ENCODE measurements at places on chromosomes 1 and 21.

DNA sequence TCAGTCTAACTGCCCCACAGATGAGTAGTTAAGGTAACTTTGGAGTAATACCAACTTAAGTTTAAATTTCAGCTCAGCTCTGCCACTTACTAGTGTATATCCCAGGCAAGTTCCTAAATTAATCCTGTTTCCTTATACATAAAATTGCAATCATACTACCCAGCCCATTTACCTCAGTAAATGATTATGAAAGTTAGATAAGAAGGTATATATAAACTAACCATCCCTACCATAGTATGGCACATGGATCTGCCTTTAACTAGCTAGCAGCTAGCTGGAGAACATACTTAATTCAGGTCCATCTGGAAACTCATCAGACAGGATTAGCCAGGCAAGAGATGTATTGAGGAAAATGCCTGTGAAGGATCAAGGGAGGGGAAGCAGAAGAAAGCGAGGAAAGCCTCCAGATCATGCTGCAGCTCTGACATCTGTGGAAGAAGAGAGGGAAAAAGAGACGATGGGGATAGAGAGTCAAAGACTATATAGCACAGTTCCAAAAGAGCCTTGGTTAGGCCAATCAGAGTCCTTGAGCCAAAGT lies 8.0 kb upstream of the JAK1 start:
- no peak for DNase-seq

- no peak for DNase-seq
These were observed 4.2 kb downstream of the ST6GALNAC5 start for GRCh38 chr1:76871355-76871974.

- DNase-seq: peak; percentile 15
These were observed 10.2 kb upstream of the CAMK2N1 start for GRCh38 chr1:20496241-20496661.

- DNase-seq: no peak
These were observed 31.0 kb upstream of the MTMR11 start for GRCh38 chr1:149967646-149968045.

DNA sequence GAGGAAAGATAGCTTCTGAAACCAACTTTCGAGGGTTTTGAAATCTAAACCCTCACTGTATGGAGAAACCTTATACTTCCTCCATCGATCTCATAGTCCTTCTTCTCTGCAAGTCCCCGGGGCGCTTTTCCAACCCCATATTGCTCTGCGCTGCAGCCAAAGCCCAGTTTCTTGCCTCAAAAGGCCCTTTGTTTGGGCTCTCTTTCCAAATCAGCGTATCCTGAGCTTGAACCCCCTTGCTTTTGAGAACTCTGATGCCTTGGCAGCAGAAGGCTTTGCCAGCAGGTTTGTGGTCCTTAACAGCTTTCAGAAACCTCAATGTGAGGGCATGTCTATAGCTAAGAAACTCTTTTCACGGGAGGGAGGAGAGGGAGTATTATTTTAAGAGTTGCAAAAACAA lies 21.6 kb downstream of the PLPP3 start:
- no peak for DNase-seq

DNA sequence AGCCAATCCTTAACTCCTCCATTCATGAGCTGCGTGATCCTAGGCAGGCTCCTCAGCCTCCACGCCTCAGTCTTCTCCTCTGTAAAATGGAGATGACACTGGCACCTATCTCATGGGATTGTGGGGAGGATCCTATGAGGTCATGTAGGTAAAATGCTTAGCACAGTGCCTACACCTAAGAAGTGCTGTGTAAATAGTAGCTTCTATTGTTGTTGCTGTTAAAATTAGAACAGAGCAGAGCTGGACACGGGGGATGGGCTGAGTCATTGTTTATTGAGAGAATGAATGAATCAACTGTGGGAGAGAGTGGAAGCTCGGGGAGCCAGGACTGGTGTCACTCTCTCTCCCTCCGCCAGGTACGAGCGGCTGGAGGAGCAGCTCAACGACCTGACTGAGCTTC lies 43.0 kb downstream of the TMCC2 start:
- DNase-seq: no peak

GRCh38 chr1:112888630-112889029 lies 67.4 kb downstream of the SLC16A1 start:
- no peak for DNase-seq

DNA sequence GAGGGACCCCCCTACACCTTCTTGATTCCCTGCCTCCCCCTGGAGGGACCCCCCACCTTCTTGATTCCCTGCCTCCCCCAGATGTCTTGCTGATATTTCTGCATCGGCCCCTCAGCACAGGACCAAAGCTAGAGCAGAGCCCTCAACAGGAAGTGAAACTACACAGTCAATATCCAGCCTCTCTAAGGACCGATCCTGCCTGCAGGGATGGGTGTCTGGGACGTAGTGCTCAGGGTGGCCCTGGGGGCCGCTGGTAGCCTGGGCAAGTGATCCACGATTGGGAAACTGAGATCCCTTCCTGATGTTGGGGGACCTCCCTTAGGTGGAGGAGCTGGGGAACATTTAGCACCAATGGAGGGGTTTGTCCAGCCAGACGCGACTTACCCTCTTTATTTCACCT lies 3.9 kb upstream of the LEFTY2 start:
- DNase-seq: no peak

DNA sequence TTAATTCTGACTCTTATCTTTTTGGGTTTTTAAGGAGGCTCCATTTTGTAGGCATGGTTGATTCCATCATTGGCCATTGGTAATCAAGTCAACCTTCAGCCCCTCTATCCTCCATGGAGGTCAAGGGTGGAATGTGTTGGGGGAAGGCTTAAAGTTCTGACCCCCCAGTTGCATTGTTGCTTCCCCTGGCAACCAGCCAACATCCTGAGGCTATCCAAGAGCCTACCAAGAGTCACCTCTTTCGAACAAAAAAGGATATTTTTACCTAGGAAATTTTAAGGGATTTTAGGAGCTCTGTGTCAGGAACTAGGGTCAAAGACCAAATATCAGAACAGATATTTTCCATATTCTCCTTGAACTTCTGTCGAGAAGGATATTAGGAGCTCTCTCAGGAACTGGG lies 251.8 kb downstream of the RYR2 start:
- no peak for DNase-seq

DNA sequence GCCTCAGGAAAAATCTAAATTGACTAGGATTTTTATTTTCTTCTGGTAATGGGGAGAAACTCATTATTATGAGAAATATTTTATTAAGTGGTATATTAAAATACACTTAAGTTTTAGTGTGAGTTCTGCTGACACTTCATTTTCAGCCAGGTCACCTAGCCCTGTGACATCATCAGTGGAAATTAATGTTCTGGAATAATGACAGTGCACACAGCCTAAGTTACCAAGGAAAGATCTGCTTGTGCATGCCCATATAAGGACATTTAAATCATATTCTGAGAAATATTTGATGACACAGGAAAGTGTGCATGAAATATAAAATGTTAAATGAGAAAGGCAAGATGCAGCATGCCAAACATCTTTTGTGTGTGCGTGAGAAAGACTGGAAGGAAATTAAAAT lies 102.0 kb downstream of the KIF14 start:
- DNase-seq: no peak

- no peak for DNase-seq
These were observed 10.1 kb downstream of the KDM1A start for GRCh38 chr1:23029337-23029736.

DNA sequence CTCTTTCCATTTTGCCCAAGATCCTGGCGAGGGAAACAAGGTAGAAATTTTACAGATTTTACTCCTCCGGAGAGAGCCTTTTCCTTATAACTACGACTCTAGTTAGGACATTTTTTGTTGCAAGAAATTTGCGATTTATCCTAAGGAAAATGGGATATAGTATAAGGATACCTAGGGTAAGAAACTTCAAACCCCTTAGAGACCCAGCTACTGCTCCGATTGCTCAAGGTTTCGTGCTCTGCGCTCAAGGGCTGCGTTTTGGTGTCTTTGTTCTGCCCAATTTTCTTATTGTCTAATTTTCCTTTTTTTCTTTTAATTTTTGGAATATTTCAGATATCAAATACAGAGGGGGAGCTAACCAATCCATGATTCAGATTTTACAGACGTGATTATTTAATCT lies 1.5 kb downstream of the TTC3 start:
- no peak for DNase-seq

DNA sequence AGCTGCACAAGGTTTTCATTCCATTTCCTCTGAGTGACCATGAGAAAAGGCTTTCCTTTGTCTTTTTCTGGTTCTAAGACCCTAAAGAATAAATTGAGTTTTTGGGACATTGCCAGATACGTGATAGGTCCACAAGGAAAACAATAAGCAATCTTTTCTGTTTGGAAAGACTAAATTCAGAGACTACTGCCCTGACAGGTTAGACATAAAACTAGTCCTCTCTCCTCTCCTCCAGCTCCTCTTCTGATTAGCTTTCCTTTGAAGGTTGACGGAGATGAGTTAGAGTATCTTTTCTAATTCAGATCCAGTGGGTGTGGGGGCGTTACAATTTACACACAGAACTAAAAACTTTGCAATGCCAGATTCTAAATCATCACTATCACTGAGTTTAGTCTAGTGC lies 57.8 kb upstream of the C1orf53 start:
- DNase-seq: no peak

- DNase-seq: no peak
These were observed 25.3 kb upstream of the SHCBP1L start for GRCh38 chr1:182978151-182978853.

DNA sequence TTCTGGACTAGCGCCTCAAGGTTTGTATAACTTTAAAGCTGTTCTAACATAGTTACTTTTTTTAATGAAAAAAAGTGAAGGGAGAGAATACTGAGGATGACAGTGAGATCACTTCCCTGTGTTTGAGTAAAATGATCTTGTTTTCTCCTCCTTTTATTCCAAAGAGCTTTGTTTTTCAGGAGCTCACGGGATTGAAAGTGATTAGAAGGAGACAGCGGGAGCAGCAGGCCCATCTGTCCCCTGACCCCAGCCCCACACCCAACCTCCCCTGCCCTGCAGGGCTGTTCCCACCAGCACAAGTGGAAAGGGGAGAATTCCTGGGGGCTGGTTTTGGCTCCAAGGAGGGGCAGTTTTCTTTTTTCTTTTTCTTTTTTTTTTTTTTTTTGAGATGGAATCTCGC lies 2.1 kb upstream of the DNMT3L start:
- DNase-seq: no peak

GRCh38 chr1:67792103-67792502 lies 41.2 kb downstream of the GNG12 start:
- DNase-seq: peak; percentile 64

GRCh38 chr1:229642376-229642775 lies 16.3 kb downstream of the URB2 start:
- DNase-seq: no peak

DNA sequence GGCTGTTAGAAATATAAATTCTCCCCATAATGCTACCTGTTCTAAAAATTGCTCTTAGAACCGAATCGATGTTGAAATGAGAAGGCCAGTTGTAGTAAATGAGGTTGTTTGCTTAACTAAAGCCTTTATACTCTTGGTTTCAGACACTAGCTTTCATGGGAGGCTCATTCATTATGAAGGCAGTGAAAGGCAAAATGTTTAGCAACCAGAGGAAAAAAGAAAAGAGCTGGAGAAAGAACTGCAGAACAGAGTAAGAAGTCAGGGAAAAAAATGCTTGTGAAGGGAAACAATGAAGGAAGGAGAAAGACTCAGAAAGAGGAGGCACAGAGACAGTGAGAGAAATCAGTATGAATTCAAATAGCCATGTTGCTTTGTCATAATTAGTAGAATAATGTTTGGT lies 128.2 kb downstream of the ATP5PO start:
- no peak for DNase-seq

DNA sequence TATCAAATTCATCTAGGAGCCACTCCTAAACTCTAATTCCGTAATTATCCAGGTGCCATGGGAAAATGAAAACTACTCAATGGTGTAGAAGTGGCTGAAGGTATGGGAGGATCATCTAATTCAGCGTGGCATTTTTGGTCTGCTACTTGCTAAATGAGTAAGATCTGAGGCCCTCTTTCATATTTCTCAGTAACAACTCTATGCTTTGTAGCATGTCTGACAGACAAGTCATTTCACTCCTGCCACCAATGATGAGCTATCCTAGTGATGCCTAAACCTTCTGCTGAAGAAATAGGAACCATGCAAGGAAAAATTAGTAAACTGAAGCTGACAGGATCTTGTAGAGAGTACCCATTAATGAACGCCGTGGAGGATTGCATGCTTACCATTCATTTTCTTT lies 145.3 kb downstream of the NTNG1 start:
- no peak for DNase-seq

DNA sequence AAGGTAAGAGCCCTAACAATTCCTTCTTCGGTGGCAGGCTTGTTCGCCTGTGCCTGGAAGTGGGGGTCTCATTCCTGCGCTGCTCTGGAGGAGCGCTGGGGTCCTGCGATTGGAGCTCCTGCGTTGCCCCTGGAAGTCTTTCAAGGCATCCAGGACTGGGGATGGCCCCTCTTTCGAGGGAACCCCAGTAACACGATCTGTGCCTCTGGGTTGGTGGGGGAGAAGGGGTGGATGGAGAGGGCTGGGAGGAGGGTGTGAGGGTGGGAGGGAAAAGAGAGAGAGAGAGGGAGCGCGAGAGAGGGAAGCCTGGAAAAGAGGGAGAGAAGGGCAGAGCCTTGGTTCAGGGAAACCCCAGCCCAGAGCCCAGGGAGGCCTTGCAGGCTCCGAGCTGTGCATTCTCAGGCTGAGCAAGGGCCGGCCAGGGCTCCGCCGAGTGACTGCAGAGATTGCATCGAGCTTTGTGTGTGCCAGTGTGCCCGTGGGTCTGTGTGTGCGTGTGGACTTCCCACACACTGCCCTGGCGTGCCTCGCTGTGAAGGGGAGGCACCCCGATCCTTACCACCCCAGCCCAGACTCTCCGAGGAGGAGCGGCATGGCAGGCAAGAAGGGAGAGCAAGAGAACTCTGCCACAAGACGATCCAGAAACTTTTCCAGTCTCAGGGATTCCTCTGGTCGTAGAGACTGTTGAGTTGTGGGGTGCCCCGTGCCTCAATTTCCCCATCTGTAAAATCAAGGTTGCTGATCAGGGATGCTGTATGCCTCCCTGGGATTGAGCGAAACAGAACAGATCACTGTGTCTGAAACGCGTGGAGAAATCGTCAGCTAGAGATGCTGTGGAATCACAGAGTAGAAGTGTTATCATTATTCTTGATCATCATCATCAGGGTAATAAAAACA lies 619 bp downstream of the BCL9 start:
- peak; percentile 42 for DNase-seq

- peak; percentile 34 for DNase-seq
These were observed 166.5 kb downstream of the TPR start for GRCh38 chr1:186208405-186209129.

- DNase-seq: no peak
These were observed 28.6 kb upstream of the DISP3 start for GRCh38 chr1:11450310-11450709.

- DNase-seq: peak; percentile 74
These were observed 16.4 kb downstream of the ZBTB21 start for GRCh38 chr21:41993744-41994143.

DNA sequence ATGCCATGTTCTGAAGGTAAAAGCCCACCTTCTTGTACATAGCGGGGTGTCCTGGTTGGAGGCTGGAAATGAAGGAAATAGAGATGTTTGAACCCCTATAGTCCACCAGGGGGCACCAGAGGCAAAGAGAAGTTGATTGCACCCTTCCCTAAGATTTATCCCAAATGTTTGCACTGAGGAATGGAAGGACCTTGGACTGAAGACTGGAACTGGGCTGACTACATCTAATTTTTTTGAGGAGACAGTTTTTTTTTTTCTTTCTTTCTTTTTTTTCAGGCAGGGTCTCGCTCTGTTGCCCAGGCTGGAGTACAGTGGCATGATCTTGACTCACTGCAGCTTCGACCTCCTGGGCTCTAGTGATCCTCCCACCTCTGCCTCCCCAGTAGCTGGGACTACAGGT lies 55.3 kb upstream of the EIF4G3 start:
- peak; percentile 77 for DNase-seq

All from cardiac fibroblast (primary cell).